ENCODE measurements at places on chromosomes 11 and 22.

DNA sequence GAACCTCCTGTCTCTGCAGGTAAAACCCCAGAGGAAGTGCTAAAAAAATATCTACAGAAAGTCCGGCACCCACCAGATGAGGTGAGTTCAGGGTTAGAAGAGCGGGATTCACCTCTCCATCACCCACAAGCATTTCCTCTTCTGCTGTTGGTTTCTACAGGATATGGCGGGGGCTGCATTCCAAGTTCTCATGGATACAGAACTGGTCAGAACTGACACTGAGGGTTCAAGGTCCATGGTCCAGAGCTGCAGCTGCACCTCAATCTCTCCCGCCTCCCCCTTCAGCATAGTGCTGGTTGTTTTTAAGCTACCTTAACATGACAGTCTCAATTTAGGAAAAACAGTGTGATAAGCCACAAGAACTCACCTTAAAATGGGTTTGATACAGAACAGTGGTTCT is 19.2 kb downstream of the DTX4 start:
- DNase-seq, result no peak

GRCh38 chr11:73225001-73225686 is 7.1 kb downstream of the P2RY2 start:
- DNase-seq, result no peak

- no peak for DNase-seq
Observed at GRCh38 chr11:126333142-126333541, 22.3 kb upstream of the ST3GAL4 start.

GRCh38 chr11:79253280-79253679 is 187.6 kb downstream of the TENM4 start:
- no peak for DNase-seq

DNA sequence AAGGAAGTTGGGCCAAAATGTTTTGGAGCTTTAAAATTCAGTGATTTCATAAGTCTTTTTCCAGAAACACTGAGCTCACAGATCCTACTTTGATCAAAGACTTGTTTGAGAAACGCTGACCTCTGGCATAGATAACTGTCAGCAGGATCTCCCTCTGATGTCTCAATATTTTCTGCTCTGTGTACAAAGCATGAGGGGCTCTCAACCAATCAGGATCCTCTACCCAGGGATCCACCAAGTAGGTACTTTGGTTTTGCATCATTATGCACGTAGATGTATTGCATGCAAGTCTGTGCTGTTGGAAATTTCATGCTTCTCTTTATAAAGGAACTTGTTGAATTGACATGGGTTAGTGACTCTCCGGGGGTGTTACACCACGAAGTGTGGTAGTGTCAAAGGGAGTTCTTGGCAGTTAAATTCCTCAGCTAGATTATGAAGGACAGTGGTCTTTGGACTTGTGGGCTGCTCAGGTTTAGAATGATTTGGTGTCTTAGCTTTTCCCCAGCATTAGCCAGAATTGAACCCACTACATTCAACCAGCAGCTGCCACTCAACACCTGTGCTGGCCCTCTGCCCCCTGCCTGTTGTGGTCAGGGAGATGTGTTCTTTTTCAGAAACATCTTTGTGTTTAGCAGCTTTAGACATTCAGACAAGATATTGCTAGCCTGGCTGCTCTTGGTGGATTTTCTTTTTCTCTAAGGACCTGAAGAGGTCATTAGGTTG is 1.7 kb upstream of the DIXDC1 start:
- DNase-seq, result no peak

DNA sequence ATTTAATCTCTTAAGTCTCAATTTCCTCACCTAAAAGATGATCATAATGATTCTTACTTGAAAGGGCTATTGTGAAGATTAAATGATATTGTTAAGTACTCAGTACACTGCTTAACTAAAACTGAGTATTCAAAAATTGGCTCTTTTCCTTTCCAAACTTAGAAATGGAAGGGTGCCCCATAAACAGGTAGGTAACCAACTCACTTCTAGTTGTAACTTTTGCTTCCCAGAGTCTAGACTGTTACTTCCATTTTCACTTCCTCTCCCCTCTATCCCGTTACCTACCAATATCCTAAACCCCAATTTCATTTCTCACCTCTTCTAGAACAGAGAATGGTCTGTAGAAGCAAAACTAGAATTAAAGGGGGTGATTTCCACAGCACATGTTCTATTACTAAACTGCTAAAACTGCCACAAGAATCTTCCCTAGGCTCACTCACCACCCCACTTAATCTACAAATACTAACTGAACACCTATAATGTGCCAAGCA is 50.0 kb downstream of the RRAS2 start:
- no peak for DNase-seq

- DNase-seq, result no peak
Observed at GRCh38 chr22:36252754-36253522, at the start of gene APOL1. Gene APOL1 (plus strand): TSS chr22:36253133. CDS start chr22:36254956, 1,823 bp downstream.

- DNase-seq, result no peak
Observed at GRCh38 chr11:1292018-1292643, 17.3 kb downstream of the TOLLIP start.

GRCh38 chr11:131483877-131484276 is 113.5 kb downstream of the NTM start:
- DNase-seq, result no peak

DNA sequence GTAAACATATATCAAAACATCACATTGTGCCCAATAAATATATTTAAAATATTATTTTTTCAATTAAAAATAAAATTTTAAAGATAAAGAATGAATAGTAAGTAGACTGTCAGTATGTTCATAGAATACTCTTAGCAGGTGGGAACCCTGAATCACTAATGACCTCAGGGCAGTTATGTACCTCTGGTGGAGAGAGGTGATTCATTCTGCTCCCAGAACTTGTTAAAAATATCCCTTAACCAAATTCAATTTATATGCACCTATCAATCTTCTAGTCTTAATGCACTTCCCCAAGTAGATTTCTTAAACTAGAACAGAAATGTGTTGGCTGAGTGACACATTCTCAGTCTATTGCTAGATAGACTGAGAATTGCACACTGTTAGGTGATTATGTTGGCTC is 183.9 kb upstream of the SYN3 start:
- no peak for DNase-seq

DNA sequence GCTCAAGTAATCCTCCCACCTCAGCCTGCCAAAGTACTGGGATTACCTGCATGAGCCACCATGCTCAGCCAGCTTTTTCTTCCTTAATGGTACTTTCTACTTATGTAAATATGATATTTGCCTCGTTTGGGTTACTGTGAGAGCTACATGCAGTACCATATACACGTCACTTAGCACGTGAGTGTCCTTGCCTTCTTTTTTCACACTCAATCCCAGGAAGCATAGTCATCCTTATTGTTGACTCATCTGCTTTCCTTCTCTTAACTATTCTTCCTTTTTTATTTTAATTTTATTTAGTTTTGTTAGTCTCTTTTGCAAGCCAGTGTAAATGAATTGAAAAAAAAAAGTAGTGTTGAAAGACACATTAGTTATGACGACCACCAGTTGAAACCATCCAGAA is 205.9 kb downstream of the HIPK3 start:
- DNase-seq, result no peak

DNA sequence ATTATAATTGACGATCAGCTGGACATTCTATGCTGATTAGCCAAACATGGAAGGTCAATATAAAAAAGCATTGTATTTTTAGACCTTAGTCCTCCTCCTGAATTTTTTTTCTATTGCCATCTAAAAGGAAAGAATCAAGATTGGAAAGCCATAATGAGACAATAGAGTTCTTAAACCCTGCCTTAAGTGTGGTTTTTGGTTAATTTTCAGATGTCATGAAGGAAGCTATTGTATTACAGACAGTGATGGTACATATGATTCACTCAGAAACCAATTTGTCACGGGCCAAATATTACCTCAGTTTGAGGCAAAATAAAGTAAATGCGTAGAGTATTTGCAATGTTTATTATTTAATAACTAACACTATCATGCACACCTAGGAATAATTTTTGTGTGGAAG is 1164.0 kb upstream of the RAG2 start:
- DNase-seq, result no peak

GRCh38 chr11:120388261-120388660 is 52.0 kb downstream of the ARHGEF12 start:
- no peak for DNase-seq

- no peak for DNase-seq
Observed at GRCh38 chr11:117199916-117200812, 994 bp downstream of the TAGLN start.

GRCh38 chr22:50305923-50306566 is 1.4 kb downstream of the PLXNB2 start:
- no peak for DNase-seq

GRCh38 chr11:126443120-126443519 is 87.6 kb downstream of the ST3GAL4 start:
- peak; percentile 13 for DNase-seq

- no peak for DNase-seq
Observed at GRCh38 chr22:41998361-41999261, at the start of gene WBP2NL. Gene WBP2NL (plus strand): TSS chr22:41998788. CDS start chr22:41998819, 31 bp downstream.

DNA sequence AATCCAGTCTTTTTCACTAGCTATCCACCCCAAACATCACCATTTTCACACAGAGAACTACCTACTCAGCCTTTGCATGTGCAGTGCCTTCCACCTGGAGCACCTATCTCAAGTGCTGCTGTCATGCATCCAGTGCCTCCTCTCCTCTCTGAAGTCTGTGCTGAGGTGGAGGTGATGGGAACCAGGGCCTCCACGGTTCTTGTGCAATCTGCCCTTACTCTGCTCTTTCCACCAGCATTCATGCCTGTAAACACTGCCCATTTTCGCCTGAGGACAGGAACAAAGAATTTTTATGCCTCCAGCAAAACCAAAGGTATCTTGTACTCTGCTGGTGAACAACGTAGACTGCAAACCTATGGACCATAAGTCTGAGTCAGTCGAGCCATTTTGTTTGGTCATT is 27.0 kb downstream of the PITPNB start:
- DNase-seq, result no peak

DNA sequence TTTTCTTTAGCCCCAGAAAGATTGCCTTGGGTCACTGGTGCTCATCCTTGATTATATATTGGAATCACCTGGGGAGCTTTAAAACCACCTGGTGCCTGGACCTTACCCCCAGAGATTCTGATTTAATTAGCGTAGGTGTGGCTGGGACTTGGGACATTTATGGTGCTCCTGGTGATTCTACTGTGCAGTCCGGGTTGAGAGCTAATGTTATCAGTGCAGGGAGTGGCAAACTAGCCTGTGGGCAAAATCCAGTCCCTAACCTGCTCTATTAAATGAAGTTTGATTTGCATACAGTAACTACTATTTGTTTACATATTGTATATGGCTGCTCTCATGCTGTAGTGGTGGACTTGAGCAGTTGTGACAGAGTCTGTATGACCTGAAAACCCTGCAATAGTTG is 134.0 kb upstream of the SORL1-AS1 start:
- no peak for DNase-seq

DNA sequence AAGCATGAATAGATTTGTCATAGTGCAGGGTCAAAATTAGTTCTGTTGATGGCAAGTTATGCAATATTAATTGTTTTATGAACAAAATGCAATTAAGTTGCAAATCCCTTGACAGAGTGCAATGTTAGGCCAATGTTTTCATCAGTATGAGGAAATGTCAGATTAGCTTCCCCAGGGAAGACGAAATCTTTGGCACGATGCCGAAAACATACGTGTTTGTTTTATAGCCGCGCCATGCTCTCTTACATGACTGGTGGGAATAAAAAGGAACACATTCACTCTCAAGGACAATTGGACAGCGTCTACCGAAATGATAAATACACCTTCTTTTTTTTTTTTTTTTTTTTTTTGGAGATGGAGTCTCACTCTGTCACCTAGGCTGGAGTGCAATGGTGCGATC is 27.0 kb downstream of the MFNG start:
- DNase-seq, result no peak

- DNase-seq, result peak; percentile 61
Observed at GRCh38 chr22:35921777-35922176, 106.8 kb downstream of the RBFOX2 start.

DNA sequence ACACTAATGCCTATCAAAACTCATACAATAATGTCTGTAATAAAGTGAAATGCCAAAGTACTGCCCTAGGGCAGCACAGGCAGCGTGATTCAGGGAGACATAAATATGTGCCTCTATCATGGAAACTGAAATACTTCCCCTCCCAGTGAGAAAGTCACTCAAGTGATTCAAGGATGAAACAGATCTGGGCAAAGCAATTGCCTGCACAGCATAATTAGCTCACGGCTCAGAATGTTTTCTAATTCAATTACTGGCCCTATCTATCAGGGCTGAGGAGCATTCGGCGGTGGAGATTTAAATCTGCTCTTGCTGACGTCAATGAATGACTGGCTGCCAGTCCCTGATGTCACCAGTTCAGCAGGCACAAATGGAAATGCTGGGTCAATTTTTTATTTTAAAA is 27.7 kb upstream of the PPP2R1B start:
- DNase-seq, result peak; percentile 90

GRCh38 chr11:91946397-91946951 is 278.1 kb upstream of the FAT3 start:
- peak; percentile 49 for DNase-seq

DNA sequence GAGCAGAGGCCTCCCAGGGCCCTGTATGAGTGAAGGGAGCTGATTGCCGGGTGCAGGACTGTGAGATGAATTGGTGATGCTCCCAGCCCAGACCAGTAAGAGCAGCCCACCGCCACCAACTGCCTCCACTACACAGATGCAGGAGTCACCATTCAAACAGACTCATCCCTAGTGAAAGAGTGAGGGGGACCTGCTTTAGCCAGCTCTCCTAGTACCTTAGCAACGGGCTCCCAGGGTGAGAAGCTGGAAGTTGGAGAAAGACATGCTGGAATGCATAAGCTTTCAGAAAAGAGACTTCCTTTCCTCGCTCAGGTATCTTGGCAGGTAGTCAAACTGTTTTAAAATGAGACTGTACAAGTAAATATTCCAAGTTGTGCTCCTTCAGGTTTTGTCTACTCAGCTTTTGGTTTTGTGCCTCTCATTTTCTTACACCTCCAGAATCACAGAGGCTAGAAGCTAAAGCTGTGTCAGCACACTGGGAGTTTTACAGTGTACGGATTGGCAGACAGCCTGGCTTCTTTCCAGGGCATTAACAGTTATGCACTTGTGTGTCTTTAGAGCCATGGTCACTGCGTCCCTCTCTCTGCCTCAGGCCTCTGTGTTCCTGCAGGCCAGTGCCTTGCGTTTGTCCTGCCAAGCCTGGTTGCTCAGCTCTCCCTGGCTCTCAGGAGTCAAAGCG is 146.2 kb downstream of the ATXN10 start:
- DNase-seq, result no peak

GRCh38 chr11:890794-891540 is 19.6 kb downstream of the CHID1 start:
- no peak for DNase-seq

DNA sequence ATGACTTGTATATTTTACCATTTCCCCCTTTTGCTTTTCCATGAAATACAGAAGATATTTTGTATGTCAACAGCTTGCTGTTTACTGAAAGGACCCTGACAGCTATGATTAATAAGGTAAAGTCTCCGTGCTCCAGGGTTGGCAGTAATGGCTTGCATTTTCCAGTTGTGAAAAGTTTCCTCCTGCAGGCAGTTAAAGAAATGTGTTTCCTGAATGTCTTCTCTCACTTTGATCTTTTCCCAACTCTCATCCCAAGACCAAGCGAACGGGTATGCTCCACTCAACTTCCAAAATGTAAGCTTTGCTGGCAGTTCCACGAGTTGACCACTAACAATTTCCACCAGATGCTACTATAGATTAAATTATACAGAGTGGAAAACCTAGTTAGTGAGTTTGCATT is 8.9 kb downstream of the FIBIN start:
- DNase-seq, result peak; percentile 16
